ENCODE measurements at places on chromosomes 13 and 19.

DNA sequence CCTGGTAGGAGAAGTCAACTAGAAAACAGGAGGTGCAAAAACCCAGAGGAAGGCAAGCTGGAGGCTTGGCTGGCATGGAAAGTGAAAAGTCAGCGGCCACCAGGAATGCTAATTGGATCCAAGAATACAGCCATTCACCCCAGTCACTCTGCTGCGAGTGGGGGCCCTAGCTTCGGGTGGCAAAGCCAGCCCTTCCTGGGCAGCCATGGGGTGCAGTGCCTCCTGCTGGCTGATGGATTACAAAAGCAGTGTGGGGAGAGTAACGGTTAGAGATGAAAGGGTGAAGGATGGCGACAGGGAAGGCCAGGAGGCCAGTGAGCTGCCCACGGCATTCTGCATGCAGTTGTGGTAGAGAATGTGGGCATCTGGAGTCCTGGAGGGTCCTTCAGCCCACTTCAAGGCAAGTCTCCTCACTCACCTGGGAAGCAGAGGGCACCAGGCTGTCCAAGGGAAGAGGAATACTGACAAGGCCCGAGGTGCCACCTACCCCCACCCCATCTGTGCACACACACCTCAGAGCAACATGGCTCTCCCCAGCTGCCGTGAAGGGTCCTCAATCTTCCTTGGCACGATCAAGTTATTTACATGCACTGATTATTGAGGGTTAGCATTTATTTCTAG is 20.3 kb upstream of the EPHX3 start:
- DNase-seq, result peak; percentile 55

- DNase-seq, result peak; percentile 81
These were observed 9.7 kb downstream of the NAXD start for GRCh38 chr13:110624766-110625756.

DNA sequence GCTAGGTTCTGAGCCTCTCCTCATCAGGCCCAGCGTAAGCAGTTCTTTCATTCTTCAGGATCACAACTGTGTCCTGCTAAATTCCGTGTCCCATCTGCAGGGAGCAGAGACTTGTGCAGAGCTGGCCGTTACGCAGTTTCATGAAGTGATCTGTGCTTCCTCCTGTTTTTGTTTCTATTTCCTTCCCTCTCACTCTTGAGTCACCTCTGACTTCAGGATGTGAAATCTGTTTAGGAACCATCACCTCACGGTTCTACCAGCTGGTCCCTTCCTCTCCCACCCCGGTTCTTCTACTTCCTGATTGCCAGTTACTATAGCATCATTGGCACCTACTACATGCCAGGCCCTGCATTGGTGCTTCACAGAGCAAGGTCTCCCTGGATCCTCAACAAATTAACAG is 8.5 kb downstream of the MAU2 start:
- DNase-seq, result no peak

GRCh38 chr13:45373162-45373547 is 32.2 kb upstream of the TPT1 start:
- DNase-seq, result no peak

DNA sequence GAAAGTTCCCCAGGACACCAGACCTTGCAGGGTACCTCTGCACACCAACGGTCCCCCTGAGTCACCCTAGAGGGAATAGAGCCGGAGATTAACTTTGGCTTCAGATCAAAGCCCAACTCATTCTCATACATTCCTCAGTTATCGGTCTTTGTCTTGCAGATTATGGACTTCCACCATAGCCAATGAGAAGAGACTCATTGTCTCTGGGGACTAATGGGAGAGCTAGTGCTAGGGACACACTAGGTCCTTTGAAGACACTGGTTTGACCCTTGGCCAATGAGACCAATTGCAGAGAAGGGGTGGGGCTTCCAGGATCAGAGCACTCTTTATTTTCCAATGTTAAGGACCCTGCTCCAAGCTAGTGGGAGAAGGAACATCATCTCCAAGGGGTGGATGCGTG is 6.1 kb downstream of the KLK7 start:
- DNase-seq, result no peak

DNA sequence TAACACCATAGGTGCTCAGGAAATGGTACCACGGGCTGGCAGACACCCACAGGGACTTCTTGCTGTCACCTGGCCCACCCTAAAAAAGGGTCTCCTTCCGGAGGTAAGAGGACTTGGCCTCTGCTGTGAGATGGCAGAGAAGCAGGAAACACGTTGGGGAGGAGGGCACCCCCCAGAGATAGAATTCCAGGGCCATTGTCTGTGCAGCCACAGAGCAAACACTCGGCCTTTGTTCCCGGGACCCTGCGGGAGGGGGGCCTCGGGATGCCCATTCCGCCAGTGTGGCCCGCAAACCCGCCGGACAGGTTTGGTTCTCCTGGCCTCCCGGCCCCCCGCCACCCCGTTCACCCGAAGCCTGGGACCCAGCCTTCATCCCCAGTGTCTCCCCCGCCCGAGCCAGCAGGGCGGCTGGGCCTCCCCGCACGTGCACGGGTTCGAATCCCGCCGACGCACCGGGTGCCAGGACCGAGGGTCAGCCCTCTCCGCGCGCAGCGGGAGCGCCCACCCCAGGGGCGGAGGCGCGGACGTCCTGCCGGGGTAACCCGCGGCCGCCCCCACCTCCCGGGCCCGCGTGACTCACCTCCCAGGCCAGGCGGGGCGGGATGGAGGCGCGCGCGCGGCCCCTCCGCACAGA is 714 bp downstream of the PLPP2 start:
- DNase-seq, result peak; percentile 51

DNA sequence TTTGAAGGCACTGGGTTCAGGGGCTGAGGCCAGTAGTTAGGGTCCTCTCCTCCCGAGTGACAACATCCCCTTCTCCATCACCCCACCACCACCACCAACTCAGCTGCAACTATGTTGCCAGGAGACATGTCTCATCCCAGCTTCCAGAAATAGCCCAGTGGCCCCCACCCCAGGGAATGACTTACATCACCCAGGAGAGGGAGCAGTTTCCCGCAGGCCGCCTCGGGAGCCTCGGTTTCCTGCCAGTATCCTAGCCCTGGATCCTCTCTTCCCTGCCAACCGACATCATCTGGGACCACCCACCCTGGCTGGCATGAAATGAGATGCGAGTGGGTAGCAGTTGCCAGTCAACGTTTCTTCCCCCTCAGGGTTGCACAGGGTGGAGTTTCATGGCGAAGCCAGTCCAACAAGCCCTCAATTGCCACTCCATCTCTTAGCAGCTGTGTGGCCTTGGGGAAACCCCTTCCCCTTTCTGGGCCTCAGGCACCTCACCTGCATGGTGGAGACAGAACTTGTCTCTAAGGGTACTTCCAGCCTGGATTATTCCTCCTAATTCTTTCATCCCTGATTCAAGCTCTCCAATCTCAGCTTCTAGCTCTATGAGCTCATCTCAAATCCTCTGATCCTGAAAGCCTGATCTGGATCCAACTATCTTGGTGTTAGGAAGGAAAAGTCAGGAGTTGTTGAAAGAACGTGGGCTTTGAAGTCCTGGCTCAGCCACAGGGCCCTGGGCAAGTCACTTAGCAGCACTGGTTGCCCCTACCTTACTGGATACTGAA is 3.9 kb upstream of the GSK3A start:
- peak; percentile 80 for DNase-seq

DNA sequence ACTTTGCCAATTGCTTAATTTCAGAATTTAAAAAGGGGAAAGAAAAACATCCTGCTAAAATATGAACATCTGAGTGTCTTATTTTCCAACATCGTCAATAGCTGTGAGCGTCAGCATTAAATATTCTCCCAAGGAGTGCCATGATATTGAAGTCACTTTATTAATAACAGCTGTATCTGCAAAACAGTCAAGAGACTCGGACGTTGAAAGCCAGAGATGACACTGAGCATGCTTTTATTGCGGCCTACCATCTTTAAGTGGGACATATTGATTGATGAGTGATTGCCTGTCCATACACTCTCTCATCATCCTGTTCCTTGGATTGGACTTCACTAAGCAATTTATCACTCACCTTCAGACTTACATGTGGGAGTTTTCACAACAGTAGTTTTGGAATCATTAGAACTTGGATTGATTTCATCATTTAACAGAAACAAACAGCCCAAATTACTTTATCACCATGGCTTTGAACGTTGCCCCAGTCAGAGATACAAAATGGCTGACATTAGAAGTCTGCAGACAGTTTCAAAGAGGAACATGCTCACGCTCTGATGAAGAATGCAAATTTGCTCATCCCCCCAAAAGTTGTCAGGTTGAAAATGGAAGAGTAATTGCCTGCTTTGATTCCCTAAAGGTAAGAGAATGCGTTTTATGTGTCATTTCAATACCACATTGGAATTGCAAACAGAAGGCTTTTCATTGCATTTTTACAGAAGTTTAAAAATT is 53.8 kb downstream of the MBNL2 start:
- no peak for DNase-seq

All from neural progenitor cell (in vitro differentiated cells).